ENCODE measurements at places on chromosomes 11 and 22.

DNA sequence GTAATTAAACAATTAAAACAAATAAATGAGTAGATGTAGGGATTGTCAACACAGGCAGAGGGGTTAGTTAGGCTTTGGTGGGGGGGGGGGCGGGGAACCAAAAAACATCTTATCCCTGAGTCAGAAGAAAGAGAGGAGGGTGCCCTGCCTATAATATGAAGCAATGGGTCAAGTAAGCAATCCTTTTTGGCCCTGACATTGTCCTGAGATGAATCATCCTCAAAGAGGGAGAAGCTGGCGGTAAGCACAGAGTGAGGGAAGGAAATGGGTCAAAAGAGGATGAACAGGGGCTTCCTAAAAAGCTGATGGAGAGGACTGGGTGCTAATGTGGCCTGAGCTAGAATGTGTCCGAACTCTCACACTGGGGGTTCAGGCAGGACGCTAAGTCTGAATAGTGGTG, 4.7 kb downstream of the OLFML1 start:
- no peak for DNase-seq

DNA sequence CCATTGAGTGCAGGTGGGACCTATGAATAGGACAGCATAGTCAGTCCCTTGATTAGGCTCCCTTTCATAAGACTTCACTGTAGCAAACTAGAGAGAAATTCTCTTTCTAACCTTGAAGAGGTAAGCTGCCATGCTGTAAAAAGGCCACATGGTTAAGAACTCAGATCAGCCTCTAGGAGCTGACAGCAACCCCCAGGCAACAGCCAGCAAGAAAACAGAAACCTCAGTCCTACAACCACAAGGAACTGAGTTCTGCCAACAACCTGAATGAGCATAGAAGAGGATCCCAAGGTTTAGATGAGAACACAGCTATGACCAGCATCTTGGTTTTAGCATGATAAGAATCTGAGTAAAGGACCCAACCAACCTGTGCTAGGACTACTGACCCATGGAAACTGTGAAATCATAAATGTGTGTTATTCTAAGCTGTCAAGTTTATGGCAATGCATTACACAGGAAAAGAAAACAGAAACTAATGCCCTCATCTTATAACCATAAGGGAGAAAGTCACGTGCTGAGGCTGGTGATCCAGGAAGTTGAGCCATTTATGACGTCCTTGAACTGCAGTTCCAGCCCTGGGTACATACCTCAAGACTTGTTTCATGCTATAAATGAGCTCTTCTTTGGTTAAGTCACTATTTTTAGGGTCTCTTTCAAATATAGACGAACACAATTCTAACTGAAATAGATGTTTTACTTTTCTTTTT, 43.3 kb downstream of the RAB38 start:
- DNase-seq: no peak

DNA sequence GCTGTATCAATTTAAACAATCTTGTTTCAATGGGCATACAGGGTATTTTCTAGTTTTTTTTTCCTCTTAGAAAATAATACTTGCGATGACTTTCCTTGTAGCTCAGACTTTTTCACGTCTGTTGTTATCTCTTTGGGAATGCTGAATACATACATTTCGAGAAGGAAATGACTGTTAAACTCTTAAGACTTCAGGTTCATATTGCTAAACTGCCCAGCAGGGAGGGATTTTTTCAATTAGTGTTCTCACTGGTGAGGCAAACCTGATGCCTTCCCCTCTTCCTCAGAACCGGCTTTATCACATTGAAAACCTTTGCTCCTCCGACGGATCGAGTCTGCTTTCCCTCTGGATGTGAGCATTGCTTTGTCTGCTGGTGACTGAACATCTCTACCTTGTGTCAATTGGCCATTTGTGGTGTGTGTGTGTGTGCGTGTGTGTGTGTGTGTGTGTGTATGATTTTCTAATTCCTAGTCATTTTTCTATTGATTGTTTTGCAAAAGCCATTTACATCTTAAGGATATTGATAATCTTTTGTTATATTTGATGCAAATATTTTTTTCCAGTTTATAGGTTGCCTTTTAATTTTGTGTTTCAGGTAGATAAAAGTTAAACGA, 6.6 kb downstream of the NEAT1 start:
- no peak for DNase-seq

DNA sequence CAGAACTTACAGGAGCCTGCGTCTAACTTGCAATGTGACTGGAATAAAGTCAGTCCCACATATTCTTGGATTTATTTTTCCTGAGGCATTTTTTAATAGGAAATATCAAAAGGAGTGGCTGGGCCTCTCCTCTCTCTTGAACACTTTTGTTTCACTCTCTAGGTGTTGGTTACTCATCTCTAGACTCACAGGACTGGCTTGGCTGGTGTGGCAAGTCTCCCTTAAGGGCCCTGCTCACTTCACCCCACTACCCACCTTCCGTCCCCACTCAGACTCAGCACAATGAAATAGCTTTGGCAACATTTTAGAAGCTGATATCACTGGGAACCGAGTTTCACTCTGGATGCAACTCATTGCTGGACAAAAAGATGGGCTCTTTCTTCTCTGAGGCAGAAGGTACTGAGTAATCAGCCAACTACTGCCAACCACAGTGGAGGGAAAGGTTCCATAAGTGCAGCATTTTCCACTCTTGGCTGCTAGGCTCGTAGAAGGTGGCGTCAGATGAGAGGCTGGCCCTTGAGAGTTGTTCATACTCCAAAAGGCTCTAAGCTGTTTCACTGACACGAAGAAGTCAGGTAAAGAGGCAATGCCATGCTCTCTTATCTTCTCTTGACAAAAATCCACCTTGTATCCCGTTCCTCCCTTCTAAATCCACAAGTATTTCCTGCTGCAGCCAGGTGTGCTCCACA, 390.6 kb downstream of the SOX6 start:
- DNase-seq: no peak

- DNase-seq: no peak
Measured at GRCh38 chr11:27858866-27859265, 158.6 kb upstream of the BDNF start.

DNA sequence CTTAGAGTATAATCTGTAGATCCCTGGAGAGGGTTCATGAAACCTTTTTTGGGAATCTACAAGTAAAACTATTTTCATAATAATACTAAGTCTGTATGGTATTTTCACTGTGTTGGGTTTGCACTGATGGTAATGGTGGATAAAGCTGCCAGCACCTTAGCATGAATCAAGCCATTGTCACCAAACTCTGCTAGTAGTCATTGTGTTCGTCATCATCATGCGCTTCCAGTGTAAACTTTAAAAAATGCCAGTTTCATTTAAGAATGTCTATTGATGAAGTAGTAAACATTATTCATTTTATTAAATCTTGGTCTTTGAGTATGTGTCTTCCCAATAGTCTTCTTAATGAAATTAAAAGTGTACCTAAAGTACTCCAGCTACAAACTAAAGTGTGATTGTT, 15.0 kb downstream of the ALKBH3 start:
- no peak for DNase-seq

- no peak for DNase-seq
Measured at GRCh38 chr11:96214777-96215109, 128.3 kb downstream of the MAML2 start.

DNA sequence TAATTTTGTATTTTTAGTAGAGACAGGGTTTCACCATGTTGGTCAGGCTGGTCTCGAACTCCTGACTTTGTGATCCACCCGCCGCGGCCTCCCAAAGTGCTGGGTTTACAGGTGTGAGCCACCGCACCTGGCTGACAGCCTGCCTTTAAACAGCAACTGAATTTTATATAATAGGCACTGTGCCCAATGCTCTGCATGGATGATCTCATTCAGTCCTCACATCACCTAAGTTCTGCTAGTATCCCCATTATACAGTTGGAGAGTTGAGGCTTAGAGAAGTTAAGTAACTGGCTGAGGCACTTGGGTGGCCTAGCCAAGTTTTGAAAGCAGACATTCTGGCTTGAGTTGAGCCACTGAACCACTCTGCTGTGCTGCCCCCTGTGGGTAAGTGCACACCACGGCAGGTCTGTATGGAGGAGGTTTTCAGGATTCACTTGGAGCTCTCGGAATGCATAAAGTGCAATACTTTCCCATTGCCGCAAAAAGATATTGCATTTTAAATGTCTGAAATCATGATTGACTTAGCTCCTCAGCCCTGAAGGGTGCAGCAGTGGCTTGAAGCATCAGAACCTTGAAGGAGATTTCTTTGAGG, 112.4 kb downstream of the LDLRAD3 start:
- DNase-seq: no peak

- no peak for DNase-seq
Measured at GRCh38 chr11:67429038-67429668, 859 bp downstream of the RPS6KB2 start.

- no peak for DNase-seq
Measured at GRCh38 chr22:34067031-34067430, 146.8 kb upstream of the LARGE1 start.

GRCh38 chr11:73034331-73034730, 107.8 kb downstream of the FCHSD2 start:
- DNase-seq: no peak
